ENCODE measurements at places on chromosomes 12 and 14.

GRCh38 chr14:25140411-25140810 lies 90.5 kb upstream of the STXBP6 start:
- DNase-seq = no peak

- DNase-seq = no peak
These were observed 98.3 kb upstream of the CPNE8 start for GRCh38 chr12:39003541-39004155.

DNA sequence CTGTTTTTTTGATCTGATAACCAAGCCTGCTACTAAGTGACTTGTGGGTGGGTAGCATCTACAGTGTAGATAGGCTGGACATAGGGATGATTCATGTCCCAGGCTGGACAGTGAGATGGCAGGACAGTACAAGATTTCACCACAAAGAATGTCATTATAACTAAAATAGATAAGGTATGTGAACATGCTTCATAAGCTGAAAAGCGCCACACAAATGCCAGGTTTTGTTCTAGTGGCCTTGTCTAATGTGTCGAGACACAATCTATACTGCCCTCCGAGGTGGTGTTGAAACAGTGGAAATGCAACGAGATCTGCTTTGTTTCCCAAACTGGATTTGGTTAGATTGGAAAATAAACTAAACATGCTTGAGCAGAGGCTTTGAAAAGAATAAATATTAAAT lies 4.4 kb downstream of the LGALS3 start:
- DNase-seq = no peak

DNA sequence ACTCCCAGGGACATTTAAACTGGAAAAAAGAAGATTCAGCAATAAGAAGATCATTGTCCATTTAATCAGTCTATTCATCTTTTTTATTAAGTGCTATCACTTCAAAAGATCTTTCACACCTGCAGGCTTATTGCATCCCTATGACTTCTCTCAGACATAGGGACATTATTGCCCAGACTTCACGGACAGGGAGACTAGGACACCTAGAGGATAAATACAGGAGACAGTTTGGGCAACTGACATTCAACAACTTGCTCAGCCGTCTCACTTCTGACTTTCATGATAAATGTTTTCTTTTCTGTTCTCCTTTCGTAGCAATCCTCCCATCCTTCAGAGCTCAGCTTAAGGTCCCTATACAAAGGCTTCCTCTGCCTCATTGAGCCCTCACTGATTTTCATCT lies 84.3 kb downstream of the TMEM30B start:
- DNase-seq = no peak

- DNase-seq = no peak
These were observed 352.2 kb downstream of the TMEM121 start for GRCh38 chr14:105878554-105878953.

GRCh38 chr12:121202407-121203355 lies 7.2 kb upstream of the P2RX4 start:
- no peak for DNase-seq

DNA sequence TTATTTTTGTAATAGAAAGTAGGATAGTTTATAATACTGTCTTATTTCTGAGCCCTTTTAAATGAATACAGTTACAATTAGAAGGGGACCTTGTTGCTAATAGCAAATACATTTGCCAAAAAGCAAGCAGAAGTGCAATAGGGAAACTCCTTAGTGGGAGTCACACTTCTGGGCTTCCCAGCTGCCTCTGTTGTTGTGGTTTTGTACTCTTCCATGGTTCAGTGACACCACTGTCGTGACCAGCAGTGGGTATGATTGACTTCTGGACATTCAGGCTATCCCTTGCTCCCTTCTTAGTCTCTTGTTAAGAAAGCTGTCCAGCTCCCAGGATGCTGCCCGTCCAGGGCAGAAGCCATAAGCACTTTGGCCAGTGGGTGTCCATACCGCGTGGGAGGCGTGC lies 22.6 kb downstream of the TCTN1 start:
- DNase-seq = no peak

GRCh38 chr12:106120519-106121105 lies 18.1 kb downstream of the NUAK1 start:
- DNase-seq = no peak

- DNase-seq = no peak
These were observed 1444.5 kb upstream of the FLRT2 start for GRCh38 chr14:84085493-84085892.

GRCh38 chr14:44438936-44439335 lies 68.1 kb downstream of the FSCB start:
- no peak for DNase-seq

Measured in CD4-positive, alpha-beta T cell treated with Interleukin-17A for 4 hours (primary cell).